ENCODE measurements at places on chromosomes 6 and 20.
A peak's percentile ranks its signal among the peaks of the same experiment; 100 is the strongest.

DNA sequence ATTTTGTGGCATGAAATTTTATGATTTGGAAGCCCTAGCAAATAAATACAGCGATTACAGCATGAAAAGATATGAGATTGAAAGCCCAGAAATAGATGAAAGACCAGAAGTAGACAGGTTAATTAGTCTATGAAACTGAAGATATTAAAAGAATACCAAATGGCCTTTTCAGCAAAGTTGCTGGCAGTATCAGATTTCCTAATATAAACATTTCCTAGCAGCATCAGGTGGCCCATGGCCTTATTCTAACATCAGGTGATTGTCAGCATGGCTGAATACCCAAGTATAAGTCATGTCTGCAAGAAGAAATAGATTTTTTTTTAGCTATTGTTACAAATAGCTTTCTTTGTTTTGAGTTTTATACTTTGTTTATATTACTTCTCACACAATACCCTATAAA, 93.2 kb downstream of the CLVS2 start:
- no peak for DNase-seq

DNA sequence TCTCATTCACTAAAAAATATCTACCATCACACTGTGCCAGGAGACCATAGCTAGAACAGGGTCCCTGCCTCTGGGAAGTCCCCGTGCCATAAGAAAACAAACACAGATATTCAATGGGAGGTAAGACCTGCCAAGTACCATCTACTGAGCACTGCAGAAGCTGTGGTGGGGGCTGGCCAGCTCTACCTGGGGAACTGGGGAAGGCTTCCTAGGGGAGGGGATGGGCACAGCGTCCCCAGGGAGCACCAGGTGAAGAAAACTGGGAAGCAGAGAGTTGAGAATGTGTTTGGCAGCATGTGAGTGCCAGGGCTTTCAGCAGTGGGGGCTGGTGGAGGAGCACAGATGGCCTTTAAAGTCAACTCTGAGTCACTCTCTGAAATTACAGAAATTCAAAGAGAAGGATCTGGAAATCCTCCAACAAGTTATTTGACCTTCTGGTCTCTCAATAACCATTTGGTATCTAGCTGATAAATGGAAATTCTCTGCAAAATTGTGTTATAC, 85.2 kb downstream of the SHLD1 start:
- peak; percentile 12 for DNase-seq

GRCh38 chr6:69289689-69290495, 506.9 kb downstream of the LMBRD1 start:
- DNase-seq, result no peak

DNA sequence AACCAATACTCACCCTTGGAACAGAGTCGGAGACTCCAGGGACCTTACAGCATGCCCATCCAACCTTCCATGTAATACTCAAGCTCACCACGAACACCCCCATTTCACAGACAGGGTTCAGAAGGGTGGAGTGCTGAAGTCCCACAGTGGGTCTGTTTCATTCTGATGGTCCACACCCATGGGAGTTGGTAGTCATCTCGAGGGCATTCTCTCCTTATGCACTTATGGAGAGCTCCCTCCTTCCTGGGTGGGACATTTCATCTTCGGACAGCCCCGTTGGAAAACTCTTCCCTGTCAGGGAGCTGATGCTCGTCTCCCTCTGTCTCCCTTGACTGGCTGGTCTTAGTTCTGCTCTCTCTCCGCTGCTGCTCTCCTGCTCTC, 38.9 kb downstream of the COX4I2 start:
- no peak for DNase-seq

GRCh38 chr20:17934141-17934862, 34.3 kb downstream of the SNX5 start:
- DNase-seq, result no peak

GRCh38 chr20:41738604-41739206, 120.5 kb upstream of the CHD6 start:
- DNase-seq, result peak; percentile 20

DNA sequence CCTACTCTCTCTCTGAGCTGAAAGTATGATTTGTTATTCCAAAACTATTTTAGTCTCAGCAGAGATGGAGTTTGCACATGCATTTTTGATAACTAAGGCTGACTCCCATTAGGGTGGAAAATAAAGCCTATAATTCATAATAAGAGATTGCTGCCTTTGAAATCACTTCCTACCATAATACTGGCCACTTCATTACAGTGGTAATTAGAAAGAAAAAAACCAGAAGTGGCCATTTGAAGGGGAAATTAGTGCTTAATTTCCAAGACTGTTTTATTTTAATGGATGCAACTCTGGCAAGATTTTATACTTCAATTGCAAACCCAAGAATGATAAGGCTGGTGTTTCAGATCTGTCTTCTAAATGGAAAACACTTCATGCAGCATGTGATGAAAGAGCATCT, 43.4 kb downstream of the SLC35B3 start:
- no peak for DNase-seq

GRCh38 chr20:25294459-25295385, 46.8 kb downstream of the PYGB start:
- DNase-seq, result no peak

GRCh38 chr6:136950436-136951126, 28.5 kb downstream of the SLC35D3 start:
- DNase-seq, result no peak

GRCh38 chr6:84123186-84123585, 89.6 kb downstream of the MRAP2 start:
- no peak for DNase-seq

DNA sequence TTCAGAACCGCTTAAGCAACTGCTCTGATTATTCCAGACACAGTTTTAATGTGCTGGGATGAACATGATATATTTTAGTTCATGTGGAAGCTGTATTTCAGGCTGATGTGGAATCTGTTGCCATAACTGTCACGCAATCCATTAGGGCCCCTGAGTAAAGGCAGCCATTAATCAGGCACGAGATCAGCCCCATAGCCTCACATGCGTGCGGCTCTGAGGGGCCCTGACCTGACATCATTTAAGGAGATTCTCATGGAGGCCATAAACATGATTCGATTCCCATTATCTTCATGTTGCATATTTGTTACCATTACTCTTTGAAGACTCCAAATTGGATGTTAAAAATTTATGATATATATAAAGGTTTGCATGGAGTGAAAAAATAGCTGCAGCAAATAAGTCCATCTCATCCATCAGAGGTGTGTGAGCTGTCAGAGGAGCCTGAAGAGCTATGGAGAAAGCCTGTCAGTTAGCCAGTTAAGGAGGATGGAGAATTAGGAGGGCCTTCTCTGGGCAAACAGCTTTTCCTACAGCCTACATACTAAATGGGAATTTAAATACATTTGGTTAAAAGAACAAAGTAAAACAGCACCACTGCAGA, 89.6 kb downstream of the SOBP start:
- DNase-seq, result no peak

GRCh38 chr20:8213831-8214587, 81.9 kb downstream of the PLCB1 start:
- peak; percentile 60 for DNase-seq

GRCh38 chr6:105573138-105573537, 170.3 kb upstream of the PREP start:
- DNase-seq, result no peak

DNA sequence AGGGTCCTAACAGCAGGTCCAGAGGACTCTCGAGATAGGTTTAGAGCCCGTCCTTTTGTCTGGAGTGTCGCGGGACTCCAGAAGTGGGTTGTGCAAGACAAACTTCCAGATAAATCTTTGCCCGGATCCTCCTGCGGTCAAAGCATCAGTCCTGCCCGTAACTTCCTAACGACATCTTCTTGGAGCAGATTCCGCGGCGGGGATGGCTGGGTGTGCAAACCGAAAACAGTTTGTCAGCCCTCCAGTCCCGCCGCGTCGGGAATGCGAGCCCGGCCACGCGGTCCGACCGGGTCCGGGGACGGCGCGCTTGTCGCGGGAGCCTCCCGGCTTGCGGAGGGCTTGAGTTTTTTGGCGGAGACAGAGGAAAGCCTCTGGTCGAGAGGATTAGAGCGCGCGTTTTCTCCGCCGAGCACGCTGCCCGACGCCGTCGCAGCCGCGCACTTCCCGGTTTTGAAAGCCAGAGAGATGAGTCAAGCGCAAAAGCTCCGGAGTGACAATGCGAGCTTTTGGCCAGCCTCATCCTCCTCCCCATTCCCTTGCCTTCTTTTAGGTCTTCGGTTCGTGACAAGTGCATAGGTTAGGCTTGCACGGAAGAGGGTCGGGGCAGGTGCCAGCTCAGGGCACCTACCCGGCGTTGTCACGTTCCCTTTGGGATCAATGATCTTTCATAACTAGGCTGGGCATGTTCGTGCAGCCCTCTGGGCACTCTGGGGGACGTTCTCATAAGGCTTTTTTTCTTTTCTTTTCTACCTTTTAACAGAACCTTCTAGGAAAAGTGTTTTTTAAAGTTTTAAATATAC, 91.3 kb upstream of the PRDM1 start:
- DNase-seq, result no peak

DNA sequence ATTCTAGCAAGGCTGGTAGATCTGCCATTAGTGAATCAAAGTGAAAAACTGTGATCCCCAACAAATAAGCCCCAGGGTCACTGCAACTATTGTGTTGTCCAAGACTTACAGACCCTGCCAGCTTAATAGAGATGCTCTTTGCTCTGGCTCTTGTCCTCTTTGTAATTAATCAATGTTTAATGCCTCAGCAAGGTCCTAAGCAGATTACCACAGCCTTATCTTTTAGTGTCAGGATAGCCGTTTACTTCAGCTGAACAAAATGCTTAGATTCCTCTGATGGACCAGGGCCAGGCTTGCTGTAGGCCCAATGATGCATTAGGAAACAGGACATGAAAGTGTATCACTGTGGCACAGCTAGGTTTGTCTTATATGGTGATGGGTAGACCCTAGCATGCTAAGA, 353.3 kb downstream of the HACE1 start:
- DNase-seq, result no peak

DNA sequence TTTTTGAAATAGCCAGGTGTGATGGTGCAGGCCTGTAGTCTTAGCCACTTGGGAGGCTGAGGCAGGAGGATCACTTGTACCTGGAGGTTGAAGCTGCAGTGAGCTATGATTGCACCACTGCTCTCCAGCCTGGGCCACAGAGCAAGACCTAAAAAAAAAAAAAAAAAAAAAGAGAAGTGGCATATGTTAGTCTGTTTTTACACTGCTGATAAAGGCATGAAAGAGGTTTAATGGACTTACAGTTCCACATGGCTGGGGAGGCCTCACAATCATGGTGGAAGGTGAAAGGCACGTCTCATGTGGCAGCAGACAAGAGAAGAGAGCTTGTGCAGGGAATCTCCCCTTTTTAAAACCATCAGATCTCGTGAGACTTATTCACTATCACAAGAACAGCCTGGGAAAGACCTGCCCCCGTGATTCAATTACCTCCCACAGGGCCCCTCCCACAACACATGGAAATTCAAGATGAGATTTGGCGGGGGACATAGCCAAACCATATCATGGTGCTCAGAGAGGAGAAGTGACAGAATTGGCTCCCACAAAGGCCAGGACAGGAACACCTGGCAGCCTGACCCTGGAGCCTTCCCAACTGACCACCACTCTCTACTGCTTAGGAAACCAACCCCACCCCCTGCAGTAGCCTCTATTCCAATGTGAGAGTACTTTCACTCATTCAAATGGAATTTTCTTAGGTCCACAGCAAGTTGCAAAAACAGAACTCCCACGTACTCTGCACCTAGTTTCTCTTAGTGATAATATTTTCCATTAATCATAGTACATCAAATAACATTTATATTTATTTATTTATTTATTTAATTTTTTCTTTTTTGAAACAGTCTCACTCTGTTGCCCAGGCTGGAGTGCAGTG, 29.8 kb downstream of the ARHGAP40 start:
- DNase-seq, result no peak

- no peak for DNase-seq
Measured at GRCh38 chr20:53569606-53570307, 23.9 kb downstream of the ZNF217 start.

- peak; percentile 51 for DNase-seq
Measured at GRCh38 chr20:31968291-31969126, 558 bp downstream of the XKR7 start.

DNA sequence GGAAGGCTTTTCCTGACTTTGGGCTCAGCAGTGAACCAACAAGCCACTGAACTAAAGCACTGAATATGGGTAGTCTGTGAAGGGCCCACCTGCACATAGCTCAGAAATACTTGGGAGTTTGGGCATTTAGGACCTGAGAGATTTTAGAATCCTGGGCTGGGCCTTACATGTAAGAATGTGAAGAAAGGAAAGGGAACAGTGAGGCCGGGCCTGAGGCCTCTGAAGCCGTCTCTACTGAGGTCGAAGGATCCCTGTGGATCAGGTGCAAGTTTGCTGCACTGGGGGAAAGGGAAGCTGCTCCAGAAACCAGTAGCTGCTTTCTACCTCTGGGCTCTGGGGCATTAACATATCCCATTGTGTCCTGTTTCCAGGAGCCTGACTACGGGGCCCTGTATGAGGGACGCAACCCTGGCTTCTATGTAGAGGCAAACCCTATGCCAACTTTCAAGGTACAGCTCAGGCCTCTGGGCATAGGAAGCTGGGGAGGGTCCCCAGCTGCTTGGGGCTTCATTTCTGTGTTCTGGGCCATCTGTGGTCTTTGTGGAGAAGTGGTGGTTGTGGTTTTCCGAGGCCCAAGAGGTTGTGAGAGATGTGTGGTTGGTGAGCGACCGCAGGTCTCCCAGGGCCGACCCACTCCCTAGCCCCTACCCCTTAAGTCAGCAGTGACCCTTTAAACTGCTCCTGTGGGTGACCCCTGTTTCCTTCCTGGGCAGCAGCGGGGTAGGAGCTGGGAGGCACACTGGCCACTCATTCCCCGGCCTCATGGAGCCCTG, 30.3 kb downstream of the PLCG1 start:
- DNase-seq, result no peak

- no peak for DNase-seq
Measured at GRCh38 chr6:154649721-154650120, 83.5 kb upstream of the SCAF8 start.

DNA sequence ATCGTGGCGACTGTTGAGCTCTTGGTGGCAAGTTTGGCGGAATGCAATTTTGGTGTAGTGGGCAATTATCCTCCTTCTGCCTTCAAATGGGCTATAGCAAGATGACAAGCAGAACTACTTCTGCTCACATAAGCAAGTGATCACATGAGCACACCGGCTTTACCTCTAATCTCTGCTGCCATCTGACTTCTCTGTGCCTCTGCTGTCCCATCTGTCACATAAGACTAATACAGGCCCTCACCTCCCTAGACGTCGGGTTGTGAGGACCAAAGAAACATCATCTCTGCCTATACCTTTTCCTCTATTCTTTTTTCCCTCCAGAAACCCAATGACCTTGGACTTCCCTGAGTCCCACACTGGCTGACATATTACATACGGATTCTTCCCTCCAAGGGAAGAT, 13.3 kb upstream of the WTAP start:
- DNase-seq, result no peak

GRCh38 chr20:62405108-62405980, 1.7 kb downstream of the CABLES2 start:
- DNase-seq, result no peak

Data from AML-193 (cell line).